Hematopoietic multipotent progenitor cell treated with erythropoietin and hydrocortisone succinate and interleukin-3 and kit ligand, for 8 days (in vitro differentiated cells): ENCODE measurements at places on chromosomes 2 and 18.

- no peak for DNase-seq
These were observed 107.3 kb upstream of the FAM98A start for GRCh38 chr2:33706410-33706809.

DNA sequence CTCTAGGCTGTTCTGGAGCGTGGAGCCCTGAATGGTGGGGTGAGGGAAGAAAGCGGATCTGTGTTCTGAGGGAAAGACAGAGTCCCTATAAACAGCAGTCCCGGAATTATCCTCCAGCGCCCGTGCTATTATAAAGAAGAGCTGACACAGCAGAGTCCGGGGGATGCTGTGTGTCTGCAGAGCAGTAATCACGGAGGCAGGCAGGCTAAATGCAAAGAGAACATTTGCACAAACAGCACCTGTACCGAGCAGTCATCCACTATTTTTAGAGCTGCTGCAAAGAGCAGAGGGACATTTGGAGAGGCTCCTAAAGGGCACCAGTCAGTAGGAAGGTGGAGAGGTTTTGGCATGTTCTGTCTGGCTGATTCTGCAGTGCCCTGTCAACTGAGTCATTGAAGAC is 293.8 kb upstream of the SLC14A2 start:
- DNase-seq, result no peak

GRCh38 chr2:17470855-17471641 is 47.2 kb downstream of the RAD51AP2 start:
- peak; percentile 12 for DNase-seq

DNA sequence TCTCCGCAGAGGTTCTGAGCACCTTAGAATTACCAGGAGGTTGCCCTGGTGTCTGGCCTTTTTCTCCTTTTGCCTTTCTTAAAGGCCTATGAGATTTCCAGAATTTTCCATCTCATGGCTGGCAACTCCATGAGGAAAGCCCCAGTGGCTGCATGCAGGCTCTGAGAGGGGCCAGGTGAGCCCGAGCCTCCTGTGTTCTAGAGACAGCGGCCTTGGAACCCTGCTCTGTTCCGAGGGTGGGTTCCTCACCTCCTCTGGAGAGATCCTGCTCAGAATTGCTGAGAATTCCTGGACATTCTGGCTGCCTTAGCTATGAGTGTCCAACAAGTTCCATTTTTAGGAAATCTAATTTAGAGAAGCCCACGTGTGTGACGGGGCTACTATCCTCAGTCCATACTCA is 35.7 kb upstream of the HPCAL1 start:
- no peak for DNase-seq

- no peak for DNase-seq
These were observed 67.2 kb downstream of the EPHA4 start for GRCh38 chr2:221504905-221505304.

DNA sequence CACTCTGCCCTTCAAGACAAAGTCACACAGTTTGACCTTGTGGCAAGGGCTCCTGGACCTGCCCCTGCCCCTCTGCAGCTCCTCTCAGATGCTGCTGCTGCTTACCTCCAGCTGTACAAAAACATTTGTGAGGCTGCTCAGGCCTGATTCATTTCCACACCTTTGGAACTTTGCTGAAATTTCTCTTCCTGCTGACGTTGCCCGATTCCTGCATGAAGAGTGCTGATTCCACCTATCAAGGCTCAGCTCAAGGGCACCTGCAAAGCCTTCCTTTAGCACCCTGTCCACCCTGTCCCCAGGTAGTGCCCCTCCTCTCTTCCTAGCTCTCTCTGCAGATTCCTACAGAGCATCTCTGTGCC is 738.3 kb upstream of the HS6ST1 start:
- DNase-seq, result no peak

- no peak for DNase-seq
These were observed 3.2 kb downstream of the RAB3GAP1 start for GRCh38 chr2:135055182-135055786.

DNA sequence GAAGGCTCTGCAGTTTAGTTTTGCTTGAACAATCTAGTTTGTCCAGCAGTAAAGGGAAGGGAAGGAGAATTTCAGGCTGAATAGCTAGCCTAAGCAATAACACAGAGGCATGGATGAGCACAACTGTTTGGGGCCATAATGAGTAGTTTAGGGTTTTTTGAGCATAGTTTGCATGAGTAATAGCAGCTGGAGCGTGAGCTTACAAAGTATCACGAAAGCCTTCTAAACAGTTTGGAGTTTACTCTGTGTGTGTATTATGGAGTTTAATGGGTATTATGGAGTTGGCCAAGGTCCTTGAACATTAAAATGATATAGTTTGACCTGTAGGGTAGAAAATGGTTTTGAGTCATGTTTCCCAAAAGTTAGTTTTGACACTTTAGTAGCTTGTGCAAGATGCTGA is 782.3 kb downstream of the ERBB4 start:
- no peak for DNase-seq

GRCh38 chr2:44168681-44169154 is at the start of gene PPM1B:
TSS of gene PPM1B (plus strand) at chr2:44168875. CDS start at chr2:44201200, 32,325 bp downstream.
- no peak for DNase-seq

- peak; percentile 57 for DNase-seq
These were observed 16.1 kb downstream of the TPGS2 start for GRCh38 chr18:36812678-36813077.

- DNase-seq, result peak; percentile 42
These were observed 90.2 kb upstream of the SCG2 start for GRCh38 chr2:223692191-223692947.

GRCh38 chr18:79461627-79462026 is 65.9 kb downstream of the NFATC1 start:
- no peak for DNase-seq

- DNase-seq, result peak; percentile 92
These were observed 285.4 kb downstream of the LPIN1 start for GRCh38 chr2:12031866-12032265.

- DNase-seq, result no peak
These were observed 260.5 kb downstream of the LTBP1 start for GRCh38 chr2:33207151-33207740.

DNA sequence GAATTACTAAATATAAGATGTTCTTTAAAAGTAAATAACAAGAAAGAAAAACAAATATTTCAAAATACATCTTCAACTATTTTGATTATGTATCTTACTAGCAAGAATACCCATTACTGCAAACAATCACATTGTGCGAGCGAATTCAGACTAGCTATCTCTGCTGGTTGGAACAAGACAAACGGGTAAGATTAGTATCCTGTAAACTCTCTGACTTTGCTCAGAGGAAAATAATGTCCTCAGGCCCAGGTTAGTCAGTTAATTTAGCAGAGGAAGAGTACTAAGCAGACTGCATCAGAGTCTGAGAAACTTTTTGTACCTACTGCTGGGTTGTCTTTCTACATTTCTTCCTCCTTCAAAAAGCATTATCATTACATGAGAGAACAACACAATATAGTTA is 50.4 kb upstream of the MCM6 start:
- no peak for DNase-seq

DNA sequence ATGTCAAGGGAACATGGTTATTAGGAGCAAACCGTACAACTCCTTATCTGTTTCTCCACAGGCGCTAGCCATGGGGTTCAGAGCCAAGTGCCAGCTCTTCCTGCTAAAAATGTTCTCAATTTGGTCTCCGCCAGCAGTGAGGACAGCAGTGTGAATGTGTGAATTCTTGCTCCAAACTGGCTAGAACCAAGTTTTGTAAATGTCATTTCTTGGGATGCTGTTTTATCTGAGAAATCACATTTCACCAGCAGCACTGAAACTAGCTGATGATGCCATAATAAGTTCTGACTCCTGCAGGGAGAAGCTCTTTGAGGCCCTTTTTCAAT is 140.6 kb upstream of the LGALSL start:
- DNase-seq, result peak; percentile 65

DNA sequence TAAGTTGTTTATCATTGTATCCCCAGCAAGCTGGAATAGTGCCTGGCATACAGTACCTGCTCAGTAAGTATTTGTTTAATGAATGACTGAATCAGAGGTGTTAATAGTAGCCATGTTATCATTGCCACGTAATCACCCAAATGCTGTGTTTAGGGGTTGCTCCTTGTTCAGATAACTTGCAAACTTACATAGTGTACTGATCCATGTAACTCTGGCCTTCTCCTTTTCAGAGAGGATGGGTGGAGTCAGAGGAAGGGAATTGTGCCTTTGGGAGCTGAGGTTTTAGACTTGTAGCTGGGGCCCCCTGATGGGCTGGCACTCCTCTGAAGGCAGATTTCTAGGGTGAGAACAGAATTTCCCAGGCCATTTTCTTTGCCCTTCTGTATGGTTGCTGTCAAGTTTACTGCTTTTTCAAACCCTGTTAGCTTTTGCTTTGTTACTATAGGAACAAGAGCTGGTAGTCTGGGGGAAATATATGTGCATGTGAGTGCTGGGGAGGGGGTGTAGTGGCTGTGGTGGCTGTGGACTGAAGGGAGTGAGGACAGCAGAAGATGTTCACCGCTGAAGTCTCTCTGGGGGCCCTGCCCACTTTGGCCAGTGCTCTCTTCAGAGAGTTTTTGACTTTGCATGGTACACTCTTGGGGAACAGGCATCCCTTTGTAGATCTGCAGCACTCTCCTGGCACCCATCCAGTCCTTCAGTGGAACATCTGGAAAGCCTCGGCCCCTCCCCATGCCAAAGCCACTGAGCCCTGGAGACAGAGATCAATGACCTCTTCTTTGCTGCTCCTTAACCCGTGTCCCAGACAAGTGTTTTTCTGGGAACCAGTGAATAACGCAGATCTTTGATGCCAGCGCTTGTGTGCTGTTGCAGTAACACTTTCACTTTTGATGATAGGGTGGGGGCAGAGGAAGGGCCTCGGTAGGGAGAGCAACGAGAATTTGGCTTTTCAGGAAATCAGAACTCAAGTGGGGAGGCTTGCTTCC is 209.0 kb downstream of the PRKCE start:
- peak; percentile 76 for DNase-seq

DNA sequence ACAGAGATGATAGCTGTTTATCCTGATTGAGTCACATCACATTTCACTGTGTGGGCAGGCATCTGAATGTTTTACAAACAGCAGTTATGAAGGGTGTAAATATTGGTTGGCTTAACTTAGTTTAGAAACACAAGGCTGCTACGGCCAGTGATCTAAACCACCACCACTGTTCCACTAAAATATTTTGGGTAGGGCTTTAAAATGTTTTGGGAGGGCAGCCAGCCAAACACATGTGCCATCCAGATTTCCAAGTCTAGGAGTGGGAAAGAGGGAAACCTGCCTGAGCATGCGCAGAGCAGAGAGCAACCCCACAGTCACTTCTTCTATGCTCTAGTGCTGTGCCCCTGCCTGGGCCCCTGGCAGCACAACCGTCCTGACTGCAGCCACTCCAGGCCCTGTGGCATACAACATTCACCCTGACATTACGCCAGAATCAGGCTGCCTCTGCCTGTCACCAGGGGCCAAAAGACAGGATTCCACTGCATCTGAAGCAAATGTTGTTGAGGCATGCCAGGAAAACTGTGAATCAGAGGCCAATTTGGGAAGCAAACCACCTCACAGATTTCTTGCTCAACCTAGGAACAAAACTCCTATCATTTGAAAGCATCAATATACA is 74.8 kb upstream of the COL5A2 start:
- no peak for DNase-seq

- no peak for DNase-seq
These were observed 32.2 kb upstream of the AMMECR1L start for GRCh38 chr2:127917916-127918315.

- DNase-seq, result no peak
These were observed 19.6 kb upstream of the GULP1 start for GRCh38 chr2:188272121-188272520.

GRCh38 chr2:226794196-226794661 is 5.4 kb downstream of the IRS1 start:
- DNase-seq, result no peak

DNA sequence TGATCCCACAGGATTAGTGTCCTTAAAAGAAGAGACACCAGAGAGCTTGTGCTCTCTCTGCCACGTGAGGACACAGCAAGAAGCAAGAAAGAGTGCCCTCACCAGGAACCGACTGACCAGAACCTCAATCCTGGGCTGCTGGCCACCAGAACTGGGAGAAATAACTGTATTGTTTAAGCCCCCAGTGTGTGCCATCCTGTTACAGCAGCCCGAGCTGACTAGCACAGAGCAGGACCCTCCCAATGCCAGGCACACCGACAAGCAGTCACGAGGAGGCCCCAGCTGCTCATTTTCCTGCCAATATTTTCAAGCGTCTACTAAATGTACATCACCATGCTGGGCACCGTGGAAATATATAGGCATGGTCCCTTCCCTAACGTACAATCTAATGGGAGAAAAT is 17.1 kb downstream of the FAM178B start:
- DNase-seq, result no peak
